ENCODE measurements at places on chromosomes 4 and X.

DNA sequence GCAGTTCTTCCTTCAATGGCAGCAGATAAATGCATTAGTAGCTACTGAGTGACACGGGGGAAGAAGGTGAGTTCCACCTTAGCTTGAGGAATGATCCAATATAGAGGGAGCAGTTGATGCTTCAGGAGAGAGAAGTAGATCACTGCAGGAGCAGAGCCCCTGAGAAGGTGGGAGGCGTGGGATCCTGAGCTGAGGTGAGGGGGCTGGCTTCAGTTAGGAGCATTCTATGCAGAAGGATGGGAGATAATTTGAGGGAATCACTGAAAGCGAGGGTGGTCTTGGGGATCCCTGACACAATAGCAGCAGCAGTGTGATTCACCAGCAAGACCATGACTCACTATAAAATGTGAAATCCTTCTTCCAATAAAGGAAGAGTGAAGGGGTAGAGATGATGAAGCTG is 48.0 kb downstream of the XAGE2 start:
- no peak for DNase-seq

- no peak for DNase-seq
Measured at GRCh38 chr4:90137555-90137954, 10.4 kb downstream of the CCSER1 start.

DNA sequence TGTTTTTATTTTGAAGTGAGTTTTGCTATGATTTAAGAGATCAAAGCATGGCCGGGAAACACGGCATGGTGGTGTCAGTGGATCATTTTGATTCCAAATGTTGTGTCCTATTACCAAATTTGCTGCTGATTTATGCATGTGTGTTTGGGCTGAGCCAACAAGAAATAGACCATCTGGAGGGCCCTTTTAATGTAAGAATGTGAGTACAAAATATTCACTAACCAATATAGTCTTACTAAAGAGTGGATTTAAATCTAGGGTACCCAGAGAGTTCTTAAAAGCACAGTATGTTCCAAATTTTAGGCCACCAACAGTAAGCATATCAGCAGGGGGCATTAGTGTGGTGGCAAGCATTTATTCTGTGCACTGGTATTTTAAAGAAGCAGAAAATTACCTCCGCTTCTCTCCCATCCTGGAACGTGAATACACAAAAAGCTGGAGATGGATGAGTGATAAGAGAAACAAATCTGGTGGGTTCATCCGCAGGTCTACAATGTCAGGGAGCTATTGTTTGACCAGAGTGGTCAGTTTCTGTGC is 444.4 kb upstream of the IGFBP7 start:
- no peak for DNase-seq

DNA sequence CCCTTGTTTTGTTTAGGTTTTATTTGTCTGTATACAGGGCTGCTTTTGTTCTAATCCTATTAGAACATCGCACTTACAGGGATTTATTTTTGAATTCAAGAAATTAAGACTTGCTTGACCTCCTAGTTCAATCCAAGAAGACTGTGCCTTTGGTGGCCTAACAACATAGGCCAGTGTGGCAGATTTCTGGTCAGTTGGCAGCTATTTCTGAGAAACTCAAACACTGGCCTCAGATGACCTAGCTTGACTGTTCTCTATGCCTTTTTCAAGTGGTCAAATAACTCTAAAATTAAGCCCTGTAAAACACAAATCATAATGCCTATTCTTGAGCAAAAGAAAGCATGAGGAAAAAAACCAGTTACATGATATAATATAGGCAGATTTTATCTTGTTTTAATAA is 89.3 kb upstream of the GPR34 start:
- no peak for DNase-seq

GRCh38 chr4:173857828-173858227 is 327.8 kb upstream of the HAND2 start:
- no peak for DNase-seq

DNA sequence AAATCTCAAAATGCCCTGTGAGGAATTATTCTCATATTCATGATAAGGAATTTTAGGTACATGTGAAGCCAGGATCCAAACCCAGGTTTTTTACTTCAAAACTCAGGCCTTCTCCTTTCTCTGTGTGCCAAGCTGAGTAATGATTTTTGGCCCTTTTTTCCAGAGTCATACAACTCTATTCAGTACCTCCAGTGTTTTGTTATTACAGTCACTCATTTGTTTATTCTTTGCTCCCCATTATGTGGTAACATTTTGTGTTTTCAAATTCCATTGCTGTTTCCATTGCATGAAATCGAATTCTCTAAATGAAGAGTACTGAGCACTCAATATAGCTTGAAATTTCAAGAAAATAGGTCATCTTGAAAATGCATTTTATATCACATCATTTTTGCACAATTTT is 315.4 kb downstream of the NR3C2 start:
- no peak for DNase-seq

GRCh38 chr4:87270825-87271224 is 50.4 kb upstream of the KLHL8 start:
- DNase-seq = no peak

DNA sequence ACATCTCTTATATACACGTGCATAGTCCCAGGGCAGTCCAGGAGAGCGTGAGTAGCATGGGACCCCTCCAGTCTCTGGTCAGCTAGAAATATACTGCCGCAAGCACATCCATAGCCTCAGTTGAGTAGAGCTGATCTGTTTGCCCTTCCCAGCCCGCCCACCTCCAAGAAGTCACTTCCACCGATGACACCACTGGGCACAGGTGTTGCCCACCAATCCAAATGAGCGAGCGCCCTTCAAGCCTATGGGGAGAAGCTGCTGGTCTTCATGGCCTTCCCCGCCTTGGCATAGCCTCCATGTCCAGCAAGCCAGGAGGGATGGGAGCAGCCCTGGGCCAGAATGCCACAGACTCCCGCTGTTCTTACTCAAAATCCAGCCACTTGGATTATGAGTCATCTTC is 10.2 kb downstream of the DUSP9 start:
- DNase-seq = no peak

DNA sequence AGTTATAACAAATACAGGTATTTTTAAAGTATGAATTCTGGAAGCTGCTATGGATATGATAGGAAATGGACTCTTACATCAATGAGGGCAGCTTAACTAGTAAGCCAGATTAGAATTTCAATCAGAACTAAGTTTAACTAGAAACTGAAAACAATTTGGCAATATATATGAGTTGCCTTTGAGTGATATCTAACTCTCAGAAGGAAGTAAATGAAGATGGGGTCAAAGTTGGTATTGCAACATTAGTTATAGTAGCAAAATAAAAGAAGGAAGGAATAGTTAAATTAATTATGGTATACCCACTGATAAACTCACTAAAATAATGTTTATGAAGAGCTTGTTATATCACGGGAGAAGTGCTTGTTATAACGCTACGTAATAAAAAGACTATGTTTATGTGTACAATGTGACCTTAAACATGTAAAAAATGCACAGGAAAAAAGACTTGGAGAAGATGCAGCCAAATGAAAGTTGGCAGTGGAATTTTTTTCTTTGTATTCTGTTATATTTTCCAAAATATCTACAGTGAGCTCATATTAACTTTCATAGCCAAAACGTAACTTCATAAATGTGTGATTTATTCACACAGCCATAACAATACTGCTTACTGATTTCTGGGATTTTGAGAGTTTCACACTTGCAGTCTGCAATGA is 34.5 kb downstream of the PHKA2 start:
- DNase-seq = no peak

- DNase-seq = no peak
Measured at GRCh38 chrX:65586491-65586890, 51.9 kb upstream of the LAS1L start.

DNA sequence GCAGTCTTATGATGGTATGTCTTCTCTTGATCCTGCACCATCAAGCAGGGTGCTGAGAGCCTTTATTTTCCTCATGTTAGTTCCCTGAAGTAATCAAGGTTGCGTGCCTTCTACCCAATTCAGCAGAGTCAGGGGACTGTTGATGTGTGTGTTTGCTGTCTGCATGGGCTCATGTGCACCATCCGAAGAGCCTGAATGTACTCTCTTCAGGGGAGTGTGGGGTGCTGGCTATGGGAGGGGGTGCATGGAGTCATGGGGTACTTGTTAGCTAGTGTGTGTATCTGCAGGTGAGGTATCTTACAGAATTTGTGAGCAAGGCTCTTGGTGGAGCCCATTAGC is 154.3 kb upstream of the ANXA3 start:
- DNase-seq = no peak

GRCh38 chr4:101667348-101667747 is 123.2 kb upstream of the BANK1 start:
- no peak for DNase-seq

GRCh38 chr4:138341739-138342415 is 99.7 kb upstream of the SLC7A11 start:
- no peak for DNase-seq

GRCh38 chrX:110992611-110993010 is 103.4 kb upstream of the PAK3 start:
- no peak for DNase-seq
